ENCODE measurements at places on chromosomes 12 and 14. TPM values are rescaled to one million over a fixed set of nuclear protein-coding genes. Genes with fewer than 3 reads are reported as not detected.

Gene CLEC4D
- not detected for total RNA-seq

Gene MFAP5
- total RNA-seq, result 0.14 TPM

Gene GON7
- 13.4 TPM for total RNA-seq

Gene IRAK3
- 0.16 TPM for total RNA-seq

Gene PPP2R5E
- total RNA-seq, result 26.8 TPM

Gene VSIG10
- 18.5 TPM for total RNA-seq

Gene NR4A1
- 30.0 TPM for total RNA-seq

Gene RFX4
- total RNA-seq, result not detected

Gene GPRC5A
- 449 TPM for total RNA-seq

Gene VCPKMT
- 8.4 TPM for total RNA-seq

Gene CLEC4C
- total RNA-seq, result not detected

Gene TRIM9
- total RNA-seq, result 10.5 TPM

Gene KCNH5
- not detected for total RNA-seq

Gene KCNMB4
- 0.47 TPM for total RNA-seq

Gene ZNF605
- total RNA-seq, result 3.6 TPM

Gene TSPAN11
- total RNA-seq, result 0.08 TPM

Gene FOXG1
- 0.14 TPM for total RNA-seq

Gene GDF11
- 5.0 TPM for total RNA-seq

Gene HOMEZ
- 6.2 TPM for total RNA-seq

Gene BIN2
- total RNA-seq, result 0.07 TPM

Gene E2F7
- total RNA-seq, result 7.0 TPM

Gene TESPA1
- not detected for total RNA-seq

Gene ZFYVE21
- total RNA-seq, result 37.8 TPM

Gene NT5DC3
- total RNA-seq, result 6.8 TPM

Gene CATSPERB
- not detected for total RNA-seq

Gene KTN1
- 87.4 TPM for total RNA-seq

Gene EPYC
- total RNA-seq, result not detected

Gene CPM
- total RNA-seq, result 5.6 TPM

Gene ADAMTS20
- not detected for total RNA-seq

Gene PRKAB1
- total RNA-seq, result 32.6 TPM

Gene GMFB
- 39.2 TPM for total RNA-seq

Gene RASSF8
- total RNA-seq, result 11.2 TPM

All from A549 treated with CORT108297 at 1 μM for 4 hours (cell line).